Activated naive CD8-positive, alpha-beta T cell treated with anti-CD3 and anti-CD28 coated beads, Interleukin-2, amount 10 ng/mL, durations not matched to agents 7 days and 5 days (primary cell): ENCODE measurements at places on chromosomes 1 and 21. TPM values are rescaled to one million over a fixed set of nuclear protein-coding genes. Genes with fewer than 3 reads are reported as not detected.

- H3K27ac ChIP-seq, result peak overlapping the region; percentile 84
- peaks cover 22% of the 10 kb centered on the region for H3K4me1 ChIP-seq
- H3K27me3 ChIP-seq, result peaks cover 9% of the 10 kb centered on the region
- no peak for DNase-seq
- H3K36me3 ChIP-seq, result no peaks in the 10 kb centered on the region
- H3K4me3 ChIP-seq, result peak overlapping the region; percentile 94
Measured at GRCh38 chr21:42495765-42496119, 282 bp downstream of the RSPH1 start.

- H3K4me3 ChIP-seq, result no peak overlapping the region
- no peak overlapping the region for H3K27ac ChIP-seq
- H3K36me3 ChIP-seq, result peaks cover 15% of the 10 kb centered on the region
Measured at GRCh38 chr1:47351305-47351704, 17.7 kb downstream of the CMPK1 start.

- no peak overlapping the region for H3K4me3 ChIP-seq
- H3K27me3 ChIP-seq, result peaks cover 5% of the 10 kb centered on the region
- no peak overlapping the region for H3K27ac ChIP-seq
- DNase-seq, result no peak
- no peaks in the 10 kb centered on the region for H3K36me3 ChIP-seq
Measured at GRCh38 chr1:183206538-183207122, 20.6 kb downstream of the LAMC2 start.

Gene URB2
- total RNA-seq, result 10.6 TPM

GRCh38 chr1:228861832-228862180, 126.5 kb downstream of the RHOU start:
- peaks cover 24% of the 10 kb centered on the region for H3K4me1 ChIP-seq
- H3K36me3 ChIP-seq, result peaks cover 2% of the 10 kb centered on the region
- peaks cover 11% of the 10 kb centered on the region for H3K27me3 ChIP-seq
- no peak for DNase-seq

DNA sequence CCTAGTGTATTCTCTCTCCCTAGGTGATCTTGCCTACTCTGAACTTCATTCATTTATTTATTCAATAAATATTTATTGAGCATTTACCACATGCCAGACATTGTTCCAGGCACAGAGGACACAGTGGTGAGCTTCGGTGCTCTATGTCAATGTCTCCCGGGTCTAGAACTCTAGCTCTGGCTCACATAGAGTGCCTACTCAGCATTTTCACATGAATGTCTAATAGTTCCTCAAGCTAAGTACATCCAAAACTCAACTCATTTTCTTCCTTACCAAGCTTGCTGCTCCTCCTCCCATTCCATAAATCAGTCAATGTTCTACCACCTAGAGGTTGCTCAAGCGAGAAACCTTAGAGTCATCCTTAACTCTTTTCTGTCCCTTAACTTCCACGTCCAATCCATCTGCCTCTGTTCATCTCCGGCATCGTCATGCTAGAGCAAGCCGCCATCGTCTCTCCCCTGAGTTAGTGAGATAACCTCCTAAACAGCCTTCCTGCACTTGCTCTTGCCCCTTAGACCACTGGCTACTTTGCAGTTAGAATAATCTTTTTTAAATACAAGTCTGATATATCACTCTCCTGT, 67.5 kb downstream of the TMEM53 start:
- H3K27me3 ChIP-seq, result peaks cover 2% of the 10 kb centered on the region
- no peaks in the 10 kb centered on the region for H3K36me3 ChIP-seq

DNA sequence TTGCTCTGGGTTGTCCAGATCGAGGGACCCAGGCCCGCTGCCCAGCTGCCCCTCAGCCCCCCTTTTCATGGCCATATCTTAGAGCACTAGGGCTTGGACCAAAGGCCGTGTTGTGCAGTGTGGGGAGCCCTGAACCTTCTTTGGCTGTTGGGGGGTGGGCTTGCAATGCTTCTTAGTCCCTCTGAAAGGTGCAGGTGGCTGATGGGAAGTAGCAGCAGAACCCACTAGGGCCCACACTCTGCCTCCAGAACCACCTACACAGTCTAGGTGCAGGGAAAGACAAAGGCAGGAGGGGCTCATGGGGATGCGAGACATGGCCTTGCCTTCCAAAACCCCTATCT, 2.3 kb upstream of the HPCA start:
- H3K27ac ChIP-seq, result no peak overlapping the region
- peaks cover 59% of the 10 kb centered on the region for H3K27me3 ChIP-seq
- H3K4me3 ChIP-seq, result no peak overlapping the region
- no peaks in the 10 kb centered on the region for H3K36me3 ChIP-seq
- DNase-seq, result no peak

GRCh38 chr1:20209471-20209870, 23.2 kb upstream of the PLA2G2C start:
- no peak overlapping the region for H3K27ac ChIP-seq
- no peaks in the 10 kb centered on the region for H3K36me3 ChIP-seq
- H3K4me1 ChIP-seq, result peaks cover 3% of the 10 kb centered on the region
- DNase-seq, result no peak
- H3K4me3 ChIP-seq, result no peak overlapping the region
- peaks cover 31% of the 10 kb centered on the region for H3K27me3 ChIP-seq

DNA sequence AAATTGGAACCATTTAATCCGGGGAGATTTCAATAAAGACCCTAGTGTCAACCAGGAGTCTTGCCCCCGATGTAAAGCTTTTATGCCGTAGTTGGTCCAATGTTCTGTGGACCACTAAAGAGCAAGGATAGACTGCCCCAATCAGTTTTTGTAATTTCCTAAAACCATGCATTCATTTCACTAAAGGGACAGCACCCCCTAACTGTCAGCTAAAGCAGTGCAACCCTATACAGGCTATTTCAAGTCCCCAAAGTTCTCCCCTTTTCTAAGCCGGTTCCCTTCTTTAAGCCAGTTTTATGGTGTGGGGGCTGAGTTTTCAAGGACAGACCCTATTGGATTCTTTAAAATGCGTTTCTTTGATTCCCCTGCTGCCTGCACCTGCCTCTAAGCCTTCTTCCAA, 12.7 kb upstream of the PDPN start:
- H3K27me3 ChIP-seq, result peaks cover 6% of the 10 kb centered on the region
- H3K36me3 ChIP-seq, result no peaks in the 10 kb centered on the region
- H3K27ac ChIP-seq, result no peak overlapping the region
- H3K4me3 ChIP-seq, result no peak overlapping the region
- no peaks in the 10 kb centered on the region for H3K4me1 ChIP-seq

DNA sequence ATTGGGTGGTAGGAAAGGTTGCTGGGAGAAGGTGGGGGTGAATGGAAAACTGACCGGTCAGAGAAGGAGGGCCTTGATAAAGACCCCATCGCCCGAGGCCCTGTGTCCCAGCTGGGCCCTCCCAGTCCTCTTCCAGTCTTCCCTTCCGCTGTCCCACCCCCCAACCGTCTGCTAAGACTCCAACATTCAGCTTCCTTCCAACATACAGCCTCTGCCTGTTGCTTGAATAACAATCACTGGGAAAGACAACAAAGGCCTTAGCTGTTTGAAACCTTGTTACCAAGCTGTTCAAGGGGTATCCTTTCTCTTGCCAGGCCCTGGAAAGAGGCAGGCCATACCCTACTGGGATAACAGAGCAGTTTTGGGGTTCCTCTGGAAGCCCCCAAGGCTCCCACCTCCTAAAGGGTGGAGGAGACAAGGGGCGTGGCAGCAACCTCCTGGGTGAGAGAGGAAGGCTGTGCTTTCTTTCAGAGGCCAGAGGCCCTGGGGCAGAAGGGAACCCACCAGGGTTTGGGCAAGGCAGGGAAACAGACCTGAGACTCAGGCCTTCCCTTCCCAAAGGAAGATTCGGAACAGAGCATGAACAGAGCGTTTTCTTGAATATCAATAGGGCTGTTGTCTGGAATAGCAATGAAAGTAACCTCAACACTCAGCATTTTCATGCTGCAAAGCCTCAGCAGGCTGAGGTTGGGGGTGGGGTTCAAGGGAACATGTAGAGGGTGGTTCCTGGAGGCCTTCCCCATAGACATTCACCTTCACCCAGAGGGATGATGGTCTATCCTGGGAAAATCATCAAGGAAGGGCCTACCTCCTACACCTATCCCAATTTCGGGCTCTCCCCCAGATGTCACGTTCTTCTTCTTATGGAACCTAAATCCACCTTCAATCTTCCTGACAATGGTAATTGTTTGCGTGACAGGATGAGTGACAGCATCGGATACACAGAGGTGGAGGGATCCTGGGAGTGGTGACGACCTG, 4.1 kb downstream of the ETNK2 start:
- H3K4me1 ChIP-seq, result no peaks in the 10 kb centered on the region
- no peak overlapping the region for H3K4me3 ChIP-seq

- H3K4me1 ChIP-seq, result peaks cover 38% of the 10 kb centered on the region
- H3K27ac ChIP-seq, result no peak overlapping the region
- H3K36me3 ChIP-seq, result peaks cover 10% of the 10 kb centered on the region
- DNase-seq, result no peak
- no peak overlapping the region for H3K4me3 ChIP-seq
Measured at GRCh38 chr1:13707164-13707563, 7.2 kb downstream of the PRDM2 start.

- H3K27ac ChIP-seq, result no peak overlapping the region
- no peaks in the 10 kb centered on the region for H3K36me3 ChIP-seq
- DNase-seq, result no peak
- H3K27me3 ChIP-seq, result peaks cover 2% of the 10 kb centered on the region
- no peak overlapping the region for H3K4me3 ChIP-seq
- H3K4me1 ChIP-seq, result no peaks in the 10 kb centered on the region
Measured at GRCh38 chr1:111837393-111837792, 81.7 kb downstream of the DDX20 start.

DNA sequence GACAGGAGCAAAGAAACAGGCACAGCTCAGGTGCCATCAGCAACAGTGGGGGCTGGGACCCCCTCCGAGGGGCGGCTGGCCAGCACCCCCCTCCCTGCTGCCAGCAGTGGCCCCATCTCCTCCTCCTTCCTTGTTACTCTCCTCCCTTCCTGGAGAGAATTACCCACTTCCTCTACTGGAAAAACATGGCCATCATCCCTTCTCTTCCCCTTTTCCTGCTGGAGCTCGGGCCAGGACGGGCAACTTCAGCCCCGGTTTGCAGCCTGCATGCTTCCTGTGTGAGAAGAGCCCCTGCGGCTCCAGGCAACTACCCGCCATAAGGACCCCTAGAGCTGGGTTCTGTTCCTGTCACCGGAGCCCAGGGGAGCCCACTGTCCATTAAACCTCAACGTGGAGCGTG, 17.6 kb downstream of the MEGF6 start:
- H3K4me3 ChIP-seq, result no peak overlapping the region
- no peaks in the 10 kb centered on the region for H3K36me3 ChIP-seq
- no peak overlapping the region for H3K27ac ChIP-seq
- H3K4me1 ChIP-seq, result peaks cover 12% of the 10 kb centered on the region
- H3K27me3 ChIP-seq, result no peaks in the 10 kb centered on the region
- no peak for DNase-seq

DNA sequence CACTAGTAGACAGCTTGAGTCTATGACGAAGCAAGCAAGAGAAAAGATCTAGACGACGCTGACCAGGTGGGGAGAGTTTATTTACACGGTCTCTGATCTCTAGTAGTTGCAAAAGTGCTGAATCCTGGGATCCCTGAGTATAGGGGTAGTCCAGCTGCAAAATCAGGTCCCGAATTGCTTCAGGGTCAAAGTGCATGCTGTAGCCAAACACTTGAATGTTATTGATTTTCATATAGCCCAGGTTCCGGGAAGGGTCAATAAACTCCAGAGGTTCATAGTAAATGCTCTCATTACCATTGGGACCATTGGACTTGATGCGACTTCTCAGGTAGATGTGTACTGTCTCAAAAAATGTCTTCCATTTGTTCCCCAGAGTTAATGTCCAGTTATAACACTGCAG, 379.6 kb downstream of the BRINP3 start:
- no peak overlapping the region for H3K27ac ChIP-seq
- H3K27me3 ChIP-seq, result no peaks in the 10 kb centered on the region
- no peak overlapping the region for H3K4me3 ChIP-seq
- H3K4me1 ChIP-seq, result no peaks in the 10 kb centered on the region

Gene AGRN
- 18.8 TPM for total RNA-seq

Gene RBP7
- total RNA-seq, result 0.53 TPM

DNA sequence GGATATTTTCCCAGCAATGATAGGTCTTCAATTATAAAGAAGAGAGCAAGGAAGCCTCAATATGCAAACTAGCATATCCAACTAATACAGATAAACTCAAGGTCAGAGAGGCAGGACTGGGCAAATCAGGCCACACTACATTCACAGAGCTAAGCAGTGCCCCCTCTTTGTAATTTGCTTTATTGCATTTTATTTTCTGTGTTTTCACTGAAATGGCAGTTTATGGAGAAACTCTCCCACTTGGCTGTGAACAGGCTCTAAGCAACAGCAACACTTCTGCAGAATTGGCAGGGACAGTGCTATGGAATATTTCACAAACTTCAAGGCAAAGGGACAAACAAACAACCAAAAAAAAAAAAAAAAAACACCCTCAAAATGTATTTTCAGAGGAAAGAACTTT, 93.4 kb upstream of the SOD1 start:
- no peak overlapping the region for H3K27ac ChIP-seq
- DNase-seq, result no peak
- peaks cover under 1% of the 10 kb centered on the region for H3K27me3 ChIP-seq
- no peaks in the 10 kb centered on the region for H3K36me3 ChIP-seq
- no peak overlapping the region for H3K4me3 ChIP-seq

DNA sequence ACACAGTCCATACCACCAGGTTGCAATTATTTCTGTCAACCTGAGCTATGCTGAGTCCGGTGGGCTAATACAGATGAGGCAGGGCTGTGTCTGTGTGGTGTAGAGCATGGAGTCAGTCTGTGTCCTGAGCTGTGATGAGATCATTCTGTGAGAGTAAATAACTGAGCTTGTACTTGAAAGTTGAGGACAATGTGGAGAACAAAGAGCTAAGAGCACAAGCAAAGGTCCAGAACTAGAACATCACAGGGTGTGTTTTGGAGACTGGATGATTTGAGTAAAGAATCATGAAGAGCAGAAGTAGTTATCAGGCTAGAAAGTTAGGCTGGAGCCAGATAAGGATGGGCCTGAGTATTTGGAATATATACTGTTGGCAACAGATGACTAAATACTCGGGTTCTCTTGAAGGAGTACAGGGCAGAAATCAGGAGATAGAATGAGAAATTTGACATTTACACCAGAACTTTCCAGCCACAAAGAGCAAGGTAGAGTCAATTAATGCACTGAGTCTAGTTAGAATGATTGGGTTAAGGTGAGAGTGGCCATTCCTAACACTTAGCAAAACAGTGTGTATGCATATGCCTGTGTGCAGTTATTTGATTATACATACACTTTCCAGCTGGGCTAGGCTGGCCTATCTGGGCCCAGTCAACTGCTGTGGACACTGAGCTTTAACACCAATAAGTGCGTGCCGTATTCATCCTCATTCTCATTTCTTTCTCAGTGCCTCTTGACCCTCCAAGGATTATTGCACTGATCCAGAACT, 48.8 kb downstream of the LEPR start:
- no peaks in the 10 kb centered on the region for H3K36me3 ChIP-seq
- no peak for DNase-seq
- H3K27ac ChIP-seq, result no peak overlapping the region
- H3K27me3 ChIP-seq, result no peaks in the 10 kb centered on the region
- H3K4me1 ChIP-seq, result no peaks in the 10 kb centered on the region

GRCh38 chr1:9368356-9368755, 75.7 kb downstream of the SPSB1 start:
- DNase-seq, result no peak
- H3K4me3 ChIP-seq, result no peak overlapping the region
- peaks cover 12% of the 10 kb centered on the region for H3K27me3 ChIP-seq
- no peaks in the 10 kb centered on the region for H3K36me3 ChIP-seq
- peaks cover 4% of the 10 kb centered on the region for H3K4me1 ChIP-seq
- H3K27ac ChIP-seq, result no peak overlapping the region

GRCh38 chr21:39004634-39005501, 178.4 kb downstream of the PSMG1 start:
- peak overlapping the region; percentile 68 for H3K4me3 ChIP-seq
- H3K27me3 ChIP-seq, result peaks cover 7% of the 10 kb centered on the region
- H3K36me3 ChIP-seq, result no peaks in the 10 kb centered on the region
- H3K27ac ChIP-seq, result peak overlapping the region; percentile 91
- peaks cover 19% of the 10 kb centered on the region for H3K4me1 ChIP-seq

GRCh38 chr1:222416001-222416791, 131.7 kb downstream of the HHIPL2 start:
- no peak for DNase-seq
- H3K36me3 ChIP-seq, result peaks cover 6% of the 10 kb centered on the region
- no peak overlapping the region for H3K4me3 ChIP-seq
